Memory B cell (primary cell): ENCODE measurements at places on chromosomes 13 and 19.

DNA sequence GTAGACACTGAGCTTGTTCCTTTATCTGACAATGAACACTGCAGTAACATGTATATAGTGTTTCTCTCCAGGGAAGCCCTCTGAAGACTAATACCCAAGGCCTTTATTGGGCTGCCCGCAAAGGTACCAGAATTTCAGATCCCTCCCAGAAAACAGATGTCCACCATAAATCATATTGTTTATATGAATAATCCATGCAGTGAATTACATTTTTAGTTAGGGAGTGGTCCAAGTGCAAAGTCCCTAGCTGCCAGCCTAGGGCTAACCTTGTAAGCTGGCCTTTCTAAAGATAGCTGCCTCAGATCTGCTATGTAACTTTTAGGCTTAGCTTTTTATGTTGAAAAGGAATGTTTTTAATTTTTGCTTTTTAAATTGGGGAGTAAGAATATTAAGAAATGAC, 44.7 kb downstream of the TDRD3 start:
- no peak for DNase-seq

DNA sequence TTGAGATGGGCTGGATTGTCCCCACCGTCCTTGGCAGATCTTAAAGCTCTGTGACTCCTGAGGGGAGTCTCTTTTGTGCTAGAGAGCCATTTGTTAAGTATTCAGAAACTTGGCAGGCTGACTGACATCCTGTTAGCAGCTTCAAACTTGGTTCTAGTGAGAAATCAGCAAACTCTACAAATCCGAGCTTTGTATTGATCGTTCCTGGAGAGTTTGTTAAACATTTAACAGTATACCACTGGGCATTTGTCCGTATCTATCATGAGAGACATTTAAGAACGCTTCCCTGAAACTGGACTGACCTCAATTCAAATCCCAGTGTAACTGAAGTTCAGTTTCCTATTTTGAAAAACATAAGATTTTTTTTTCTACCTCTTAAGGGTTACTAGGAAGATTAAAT, 3.1 kb downstream of the ATP12A start:
- no peak for DNase-seq

GRCh38 chr19:45376045-45376724, 5.8 kb upstream of the ERCC2 start:
- no peak for DNase-seq

DNA sequence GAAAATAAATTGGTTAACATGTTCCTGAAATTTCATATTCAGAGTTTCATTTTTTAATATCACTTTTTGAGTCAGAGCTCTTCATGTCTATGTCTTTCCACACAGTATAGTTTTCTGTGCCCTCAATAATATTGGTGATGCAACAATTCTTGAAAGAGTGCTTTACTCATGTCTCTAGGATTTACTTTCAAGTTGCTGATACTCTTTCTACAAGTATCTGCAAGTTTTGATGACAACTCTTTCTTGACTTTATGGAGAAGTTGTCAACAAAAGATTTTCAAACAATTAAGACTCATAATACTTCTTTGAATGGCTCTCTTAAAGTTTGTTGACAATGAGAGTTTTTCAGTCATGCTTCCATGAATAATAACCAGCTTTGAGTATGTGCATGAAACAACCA, 561.7 kb downstream of the DIAPH3 start:
- DNase-seq = no peak

DNA sequence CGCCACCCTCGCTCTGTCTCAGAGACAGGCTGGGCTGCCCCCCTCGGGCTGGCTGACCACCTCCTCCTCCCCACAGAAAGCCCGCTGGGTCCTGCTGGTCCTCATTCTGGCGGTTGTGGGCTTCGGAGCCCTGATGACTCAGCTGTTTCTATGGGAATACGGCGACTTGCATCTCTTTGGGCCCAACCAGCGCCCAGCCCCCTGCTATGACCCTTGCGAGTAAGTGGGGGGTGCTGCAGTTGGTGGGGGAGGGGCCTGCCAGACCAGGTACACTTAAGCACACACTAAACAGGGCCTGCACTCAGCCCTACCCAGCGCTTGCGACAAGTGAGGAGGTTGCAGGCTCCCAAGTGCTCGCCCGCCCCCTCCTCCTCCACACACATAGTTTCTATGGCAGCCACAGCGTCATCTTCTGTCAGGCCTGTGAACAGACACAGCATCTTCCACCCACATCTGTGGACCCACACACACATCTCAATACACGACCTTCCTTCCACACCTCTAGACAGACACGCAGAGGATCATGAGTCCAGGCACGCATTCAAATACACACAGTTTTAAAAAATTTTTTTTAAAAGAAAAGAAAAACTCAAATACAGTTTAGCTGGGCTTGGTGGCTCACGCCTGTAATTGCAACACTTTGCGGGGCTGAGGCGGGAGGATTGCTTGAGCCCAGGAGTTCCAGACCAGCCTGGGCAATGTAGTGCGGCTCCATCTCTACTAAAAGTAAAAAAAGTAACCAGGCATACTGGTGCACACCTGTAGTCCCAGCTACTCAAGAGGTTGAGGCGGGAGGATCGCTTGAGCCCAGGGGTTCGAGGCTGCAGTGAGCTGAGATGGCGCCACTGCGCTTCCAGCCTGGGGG, 18.4 kb downstream of the PLD3 start:
- no peak for DNase-seq

DNA sequence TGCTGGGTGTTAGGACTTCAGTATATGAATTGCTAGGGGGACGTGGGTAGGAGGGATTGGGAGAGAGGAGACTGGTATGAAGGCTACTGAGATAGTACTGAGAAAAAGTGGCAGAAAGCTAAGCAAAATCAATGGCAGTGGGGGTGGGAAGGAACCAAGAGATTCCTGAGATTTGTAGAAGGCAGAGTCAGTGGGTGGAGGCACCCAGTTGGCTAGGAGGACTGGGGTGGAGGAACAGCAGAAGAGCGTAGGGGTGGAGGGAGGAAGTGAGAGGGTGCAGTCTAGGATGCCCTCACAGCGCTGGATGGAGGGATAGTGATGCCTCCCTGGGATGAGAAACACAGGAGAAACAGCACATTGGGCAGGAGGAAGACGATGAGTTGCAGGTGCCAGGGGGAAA, 5.6 kb upstream of the MEDAG start:
- DNase-seq = no peak

DNA sequence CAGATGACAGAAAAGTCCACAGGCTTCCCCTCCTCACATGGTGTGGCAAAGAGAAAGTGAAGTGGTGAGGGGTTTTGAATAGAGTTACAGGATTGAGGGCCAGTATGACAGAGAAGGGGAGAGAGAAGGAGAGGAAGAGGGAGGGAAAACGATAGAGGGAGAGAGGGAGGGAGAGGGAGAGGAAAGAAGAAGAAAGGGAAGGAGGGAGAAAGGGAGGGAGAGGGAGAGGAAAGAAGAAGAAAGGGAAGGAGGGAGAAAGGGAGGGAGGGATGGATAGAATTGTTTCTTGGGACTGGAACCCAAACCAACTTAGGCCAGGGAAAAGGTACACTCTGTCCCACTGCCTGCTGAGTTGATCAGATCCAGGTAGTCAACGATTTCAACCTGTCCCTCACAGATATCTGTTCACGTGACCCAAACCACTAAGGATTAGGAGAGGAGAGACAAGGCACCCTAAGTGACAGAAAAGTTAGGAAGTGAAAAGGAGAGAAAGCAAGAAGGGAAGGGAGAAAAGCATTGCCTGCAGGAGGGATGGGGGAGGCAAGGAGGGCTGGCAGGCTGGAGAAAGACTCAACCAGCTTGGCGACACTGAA, 8.1 kb upstream of the IGFL3 start:
- DNase-seq = no peak

DNA sequence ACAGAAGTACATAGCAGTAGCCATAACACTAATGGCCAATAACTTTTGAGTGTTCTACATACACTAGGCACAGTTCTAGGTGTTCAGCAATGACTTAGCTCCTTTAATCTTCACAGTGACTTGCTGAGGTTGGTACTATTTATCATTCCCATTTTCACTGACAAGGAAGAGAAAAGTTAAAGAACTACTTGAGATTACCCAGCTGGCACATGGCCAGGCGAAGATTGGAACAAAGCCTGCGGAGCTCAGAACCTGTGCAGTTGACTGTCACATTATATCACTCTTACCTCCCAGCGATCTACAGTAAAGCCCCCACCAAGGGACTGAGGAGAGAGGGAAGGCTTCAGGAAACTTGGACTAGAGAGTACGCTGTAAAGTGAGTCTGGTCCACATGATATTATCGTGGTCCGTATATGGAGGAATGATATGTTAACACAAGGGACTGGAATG, 42.4 kb upstream of the WDFY2 start:
- DNase-seq = no peak

DNA sequence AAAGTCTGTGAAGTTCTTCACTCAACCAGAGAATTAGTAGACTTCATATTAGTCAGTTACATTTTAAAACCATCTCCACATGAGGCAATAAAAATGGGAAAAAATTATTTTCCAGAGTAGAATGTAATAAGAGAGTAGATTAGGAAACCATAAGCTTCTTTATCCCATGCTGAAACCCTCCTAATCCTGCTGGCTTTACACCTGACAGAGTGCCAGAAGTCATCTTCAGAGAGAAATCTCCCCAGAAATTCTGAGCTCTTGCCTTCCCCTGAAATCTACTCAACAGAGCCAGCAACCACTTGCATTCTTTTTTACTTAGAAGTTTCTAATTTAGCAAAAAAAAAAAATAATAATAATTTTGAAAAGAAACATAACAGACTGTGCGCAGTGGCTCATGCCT, 279.9 kb downstream of the NHLRC3 start:
- no peak for DNase-seq
